ENCODE measurements at places on chromosomes 5 and 9. TPM values are rescaled to one million over a fixed set of nuclear protein-coding genes. Genes with fewer than 3 reads are reported as not detected.

Gene PDZD2
- under 0.01 TPM for total RNA-seq

Gene DAPK1
- total RNA-seq: 428 TPM

Gene PHYHD1
- 33.4 TPM for total RNA-seq

Gene STK32A
- total RNA-seq: 44.4 TPM

Gene PCDHB10
- total RNA-seq: 0.39 TPM

Gene PCSK5
- total RNA-seq: 8.2 TPM
